NCI-H510A (cell line): ENCODE measurements at places on chromosomes 2 and 18.

- DNase-seq = no peak
Measured at GRCh38 chr2:134985061-134985460, 62.2 kb downstream of the MAP3K19 start.

DNA sequence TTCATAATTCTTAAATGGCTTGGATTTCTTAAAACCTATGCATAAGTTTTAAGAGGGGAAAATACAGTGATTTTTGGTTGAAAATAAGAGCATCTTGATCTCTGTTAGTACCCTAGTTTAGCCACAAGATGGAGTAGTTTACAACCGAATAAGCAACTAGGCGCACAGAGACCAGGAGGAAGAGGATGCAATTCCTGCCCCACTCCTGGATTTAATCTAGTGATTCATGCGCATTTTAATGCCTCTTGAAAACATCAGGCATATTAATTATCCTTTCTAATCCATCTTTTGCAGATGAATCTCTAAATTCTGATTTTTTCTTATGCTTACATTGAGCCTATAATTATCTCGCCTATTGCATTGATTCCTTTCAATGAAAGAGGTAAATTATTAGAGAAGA, 76.7 kb downstream of the MRPS9 start:
- peak; percentile 5 for DNase-seq

DNA sequence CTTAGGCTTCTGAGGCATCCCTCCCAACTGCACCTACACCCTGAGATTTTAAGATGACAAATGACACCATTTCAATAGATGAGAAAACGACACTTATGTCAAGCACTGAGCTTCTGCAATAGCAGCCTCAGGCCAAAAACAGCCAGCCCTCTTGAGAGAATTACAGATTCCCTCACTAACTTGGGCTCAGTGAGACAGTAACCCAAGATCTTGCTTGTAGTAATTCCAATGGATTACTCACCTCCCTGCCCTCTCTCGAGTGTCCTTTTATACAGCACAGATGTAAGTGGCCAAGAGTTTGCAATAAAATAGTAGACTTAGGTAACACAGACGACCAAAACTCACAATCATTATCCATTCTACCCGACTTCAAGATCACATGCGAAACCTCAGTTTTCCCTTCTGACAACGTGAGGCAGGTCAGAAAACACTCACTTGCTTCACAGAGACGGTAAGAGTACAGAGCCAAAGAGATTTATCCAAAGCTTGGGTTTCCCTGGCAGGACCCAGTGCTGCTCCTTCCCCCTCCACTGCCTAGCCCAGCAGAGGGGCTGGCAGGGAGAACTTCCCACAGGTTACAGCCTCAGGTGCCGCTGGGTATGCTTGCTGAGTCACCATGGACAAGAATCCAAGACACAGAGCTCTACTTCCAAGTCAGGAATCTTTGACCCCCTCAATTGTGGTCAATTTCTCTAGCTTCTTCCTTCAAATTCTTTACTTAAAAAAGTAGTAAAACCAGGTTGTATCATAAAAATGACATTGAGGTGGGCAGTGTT, 181.4 kb downstream of the MYO5B start:
- no peak for DNase-seq

DNA sequence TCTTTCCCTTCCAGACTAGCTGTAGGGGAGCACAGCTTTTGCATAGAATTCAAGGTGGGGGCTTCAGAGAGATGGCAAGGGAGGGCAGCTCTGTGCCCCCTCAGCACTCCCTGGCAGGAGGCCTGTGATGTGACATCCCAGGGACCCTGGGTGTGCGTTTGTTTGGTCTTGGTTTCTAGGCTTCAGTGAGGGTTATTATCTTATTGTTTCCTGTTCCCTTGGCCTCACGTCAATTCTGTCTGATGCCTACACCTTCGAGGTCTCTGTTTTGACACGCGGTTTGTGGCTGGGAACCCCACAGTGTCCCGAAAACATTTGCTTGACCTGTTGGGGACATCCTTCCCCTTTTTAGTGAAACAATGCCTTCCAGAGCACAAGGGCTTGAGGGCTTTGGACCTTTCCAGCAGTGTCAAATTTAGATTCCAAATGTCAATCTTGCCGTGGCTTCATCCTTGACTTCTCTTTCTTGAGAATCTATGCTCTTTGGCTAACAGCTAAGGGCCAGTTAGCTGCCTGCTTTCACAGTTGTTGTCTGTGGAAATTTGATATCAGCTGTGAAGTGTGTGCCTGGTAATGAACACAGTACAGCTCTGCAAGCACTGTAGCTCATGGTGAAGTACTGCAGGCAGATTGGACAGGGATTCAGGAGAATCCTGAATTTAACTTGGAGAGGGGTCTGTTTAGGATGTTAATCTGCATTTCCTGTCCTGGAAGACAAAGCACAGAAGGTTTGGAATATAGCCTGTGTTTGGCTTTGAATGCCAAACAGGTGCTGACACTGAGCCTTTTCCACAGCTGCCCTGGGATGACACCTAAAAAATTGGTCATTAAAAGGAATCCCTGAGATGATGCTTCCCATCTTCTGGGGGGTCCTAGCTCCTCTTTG, 108.2 kb upstream of the CXCR4 start:
- no peak for DNase-seq

DNA sequence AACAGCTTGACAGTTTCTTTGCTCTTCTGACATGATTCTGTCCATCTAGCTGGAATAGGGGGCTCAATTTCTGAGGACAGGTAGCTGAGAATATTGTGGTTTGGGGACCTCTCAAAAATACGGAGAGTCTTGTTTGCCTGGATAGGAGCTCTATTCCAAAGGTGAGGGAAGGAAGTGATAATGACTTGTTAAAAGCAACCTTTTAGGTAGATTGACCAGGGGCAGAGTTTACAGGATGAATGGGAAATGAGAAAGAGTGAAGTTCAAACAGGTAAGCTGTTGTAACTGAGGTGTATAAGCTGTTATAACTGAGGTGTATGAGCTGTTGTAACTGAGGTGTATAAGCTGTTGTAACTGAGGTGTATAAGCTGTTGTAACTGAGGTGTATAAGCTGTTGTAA, 25.1 kb downstream of the PARD3B start:
- no peak for DNase-seq

DNA sequence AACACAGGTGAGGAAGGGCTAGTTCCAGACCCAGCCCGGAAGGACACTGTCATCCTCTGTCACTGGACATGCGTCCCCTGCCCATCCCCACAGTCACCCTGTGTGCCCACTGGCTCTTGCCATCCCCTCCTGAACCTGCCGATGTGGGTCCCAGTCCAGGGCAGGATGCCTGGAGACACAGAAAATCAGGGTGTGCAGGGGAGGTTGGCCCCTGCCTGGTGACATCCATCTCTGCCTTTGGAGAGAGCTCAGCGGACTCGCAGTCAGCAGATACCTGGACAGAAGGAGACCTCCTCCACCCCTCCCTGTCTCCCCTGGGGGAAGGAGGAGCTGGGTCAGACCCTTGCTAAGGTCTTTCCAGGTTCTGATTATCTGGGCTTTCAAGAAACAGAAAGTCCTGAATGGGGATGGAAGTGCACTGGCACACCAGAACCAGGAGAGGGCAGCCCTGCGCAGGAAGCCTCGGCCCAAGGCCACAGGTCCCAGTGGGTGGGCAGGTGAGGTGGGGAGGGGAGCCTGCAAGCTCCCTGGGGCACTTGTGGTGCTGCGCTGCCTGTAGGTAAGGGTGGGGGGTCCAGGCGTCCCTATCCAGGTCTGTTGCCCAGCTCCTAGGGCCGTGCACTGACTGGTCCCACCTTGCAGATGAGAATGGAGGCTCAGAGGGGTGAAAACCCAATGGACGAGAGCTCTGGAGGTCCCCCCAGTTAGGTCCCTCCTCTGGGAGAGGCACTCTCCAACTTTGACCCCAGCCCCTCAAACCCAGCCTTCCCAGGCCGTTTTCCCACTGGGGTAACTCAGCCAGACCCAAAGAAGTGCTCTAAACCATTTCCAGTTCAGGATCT, 9.7 kb upstream of the OTOS start:
- DNase-seq = no peak

- DNase-seq = no peak
Measured at GRCh38 chr2:20356042-20356441, 5.4 kb upstream of the PUM2 start.

DNA sequence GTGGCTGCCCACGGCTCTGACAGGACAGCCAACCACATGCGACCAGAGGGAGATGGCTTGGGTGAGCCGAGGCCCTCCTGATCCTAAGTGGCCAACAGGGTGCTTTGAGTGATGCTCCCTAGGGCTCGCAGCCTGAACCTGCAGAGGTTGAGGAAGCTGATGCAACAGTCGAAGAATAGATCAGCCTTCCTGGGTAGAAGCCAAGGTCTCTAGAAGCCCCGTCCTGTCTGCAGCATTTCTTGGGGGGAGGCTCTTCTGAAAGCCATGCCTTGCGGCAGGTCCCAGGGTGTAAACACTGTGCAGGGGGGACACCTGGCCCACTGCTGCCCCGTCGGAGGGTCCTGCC, 136.4 kb downstream of the HDAC4 start:
- DNase-seq = no peak

GRCh38 chr2:8993902-8994278, 9.6 kb downstream of the MBOAT2 start:
- no peak for DNase-seq

DNA sequence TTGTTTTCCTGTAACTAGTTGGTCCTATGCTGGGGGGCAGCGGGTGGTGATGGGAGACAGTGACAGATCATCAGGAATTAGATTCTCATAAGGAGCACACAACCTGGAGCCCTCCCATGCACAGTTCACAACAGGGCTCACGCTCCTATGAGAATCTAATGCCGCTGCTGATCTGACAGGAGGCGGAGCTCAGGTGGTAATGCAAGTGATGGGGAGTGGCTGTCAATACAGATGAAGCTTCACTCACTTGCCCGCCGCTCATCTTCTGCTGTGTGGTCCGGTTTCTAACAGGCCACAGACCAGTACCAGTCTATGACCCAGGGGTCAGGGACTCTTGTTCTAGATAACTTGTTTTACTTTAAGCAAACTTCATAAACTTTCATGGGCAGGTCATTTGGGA, 205.3 kb upstream of the SLC14A2 start:
- no peak for DNase-seq

GRCh38 chr18:63284173-63284799, 35.3 kb downstream of the BCL2 start:
- no peak for DNase-seq

- no peak for DNase-seq
Measured at GRCh38 chr18:35590935-35591334, 9.4 kb downstream of the GALNT1 start.

- DNase-seq = no peak
Measured at GRCh38 chr2:8976442-8977259, 26.8 kb downstream of the MBOAT2 start.

DNA sequence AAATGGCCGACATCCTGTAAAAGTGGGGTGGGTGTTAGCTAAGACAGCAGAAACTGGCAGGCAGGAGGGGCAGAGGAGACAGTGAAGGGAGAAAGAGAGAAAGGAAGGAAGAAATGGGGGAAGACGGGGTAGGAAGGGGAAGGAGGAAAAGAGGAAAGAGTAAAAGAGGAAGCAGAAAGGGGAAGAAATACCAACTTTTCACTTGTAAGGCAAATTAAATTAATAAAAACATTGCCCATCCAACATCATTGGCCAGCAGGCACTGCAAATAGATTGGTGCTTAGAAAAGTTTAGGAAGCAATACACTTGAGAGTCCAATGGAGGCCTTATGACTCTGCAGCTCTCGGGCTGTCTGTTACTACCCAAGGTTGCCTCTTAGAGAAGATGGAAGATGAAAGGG, 116.7 kb downstream of the TNS1 start:
- DNase-seq = no peak
